ENCODE measurements at places on chromosomes 7 and 10.
A peak's percentile ranks its signal among the peaks of the same experiment; 100 is the strongest.

GRCh38 chr10:47323636-47324296 lies 1.5 kb downstream of the GDF2 start:
- DNase-seq, result no peak

DNA sequence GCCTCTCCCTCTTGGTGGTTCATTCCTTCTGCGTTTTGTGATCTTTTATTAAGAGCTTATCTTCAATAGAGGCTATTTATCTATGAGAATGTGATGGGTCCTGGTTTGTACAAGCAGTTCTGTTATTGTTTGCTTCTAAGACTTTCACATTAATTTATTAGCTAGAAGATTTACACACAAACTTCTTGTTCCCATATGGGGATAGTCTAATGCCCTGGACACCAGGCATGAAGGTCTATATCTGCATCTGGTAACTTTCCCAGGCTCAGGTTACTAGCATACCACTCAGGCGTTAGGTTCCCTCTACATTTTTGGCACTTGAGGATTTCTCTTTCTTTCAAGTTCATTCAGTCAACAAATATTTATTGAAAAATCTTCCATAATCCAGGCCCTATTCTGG lies 7.7 kb downstream of the XPNPEP1 start:
- DNase-seq, result no peak

- peak; percentile 21 for DNase-seq
Observed at GRCh38 chr7:115332691-115333090, 410.8 kb downstream of the MDFIC start.

GRCh38 chr10:14659626-14660196 lies 115.0 kb downstream of the FAM107B start:
- DNase-seq, result no peak

DNA sequence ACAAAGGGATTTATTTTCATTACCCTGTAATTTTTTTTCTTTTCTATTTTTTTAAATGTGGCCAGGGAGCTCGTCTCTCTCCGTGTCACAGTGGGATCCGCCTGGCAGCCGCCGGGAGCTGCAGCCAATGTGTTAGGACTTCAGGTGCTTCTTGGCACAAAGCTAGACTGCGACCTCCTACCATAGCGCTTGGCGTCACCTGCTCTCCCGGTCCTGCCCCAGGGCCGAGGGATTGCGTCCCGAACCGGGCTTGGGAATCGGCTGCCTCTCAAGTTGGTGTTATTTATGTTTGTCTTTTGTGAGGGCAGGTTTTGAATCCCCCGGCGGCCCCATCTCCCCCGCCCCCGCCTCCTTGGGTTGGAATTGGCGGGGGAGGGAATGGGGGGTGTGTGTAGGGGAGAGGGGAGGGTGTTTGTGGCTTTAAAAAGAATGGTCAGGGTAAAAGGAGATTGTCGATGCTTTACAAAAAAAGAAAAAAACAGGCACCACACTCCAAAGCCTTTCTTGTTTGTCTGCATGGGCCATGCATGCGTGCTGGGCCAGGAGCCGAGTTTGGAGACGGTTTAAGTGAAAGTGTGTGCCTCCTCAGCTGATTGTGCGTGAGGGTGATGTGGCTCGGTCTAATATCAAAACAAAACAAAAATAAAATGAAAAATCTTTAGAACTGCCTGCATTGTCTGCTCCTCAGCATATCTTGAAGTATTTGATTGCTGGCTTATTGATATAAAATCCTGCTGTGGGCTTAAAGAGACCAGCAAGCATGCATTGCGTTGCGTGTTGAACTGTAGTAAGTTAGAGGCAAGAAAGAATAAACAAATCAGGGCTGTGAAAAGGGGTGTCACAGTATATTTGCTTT lies 1.2 kb downstream of the PPP1R9A start:
- peak; percentile 4 for DNase-seq

DNA sequence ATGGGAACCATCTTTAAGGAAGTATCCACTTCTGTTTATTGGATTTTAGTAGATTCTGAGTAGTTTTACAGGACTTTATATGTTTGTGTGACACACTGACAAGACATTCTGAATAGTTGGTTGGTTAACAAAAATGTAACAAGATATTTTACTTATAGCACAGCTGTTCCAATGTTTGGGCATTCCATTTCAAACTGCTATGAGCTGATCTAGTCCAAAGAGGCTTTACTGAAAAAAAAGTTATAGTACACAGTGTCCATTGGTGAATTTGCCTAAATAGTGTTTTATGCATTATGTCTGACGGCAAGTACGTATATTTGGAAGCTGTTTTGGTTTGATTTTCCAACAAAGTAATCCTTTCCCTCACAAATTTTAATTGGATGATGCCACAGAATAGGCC lies 99.1 kb downstream of the SAMD9 start:
- DNase-seq, result peak; percentile 59

DNA sequence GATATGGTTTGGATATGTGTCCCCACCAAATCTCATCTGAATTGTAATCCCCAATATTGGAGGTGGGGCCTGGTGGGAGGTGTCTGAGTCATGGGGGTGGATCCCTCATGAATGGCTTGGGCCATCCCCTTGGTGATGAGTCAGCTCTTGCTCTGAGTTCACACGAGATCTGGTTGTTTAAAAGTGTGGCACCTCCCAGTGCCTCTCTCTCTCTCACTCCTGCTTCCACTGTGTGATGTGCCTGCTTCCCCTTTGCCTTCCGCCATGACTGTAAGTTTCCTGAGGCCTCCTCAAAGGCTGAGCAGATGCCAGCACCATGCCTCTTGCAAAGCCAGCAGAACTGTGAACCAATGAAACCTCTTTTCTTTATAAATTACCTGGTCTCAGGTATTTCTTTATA lies 4.8 kb upstream of the GCK start:
- DNase-seq, result no peak

DNA sequence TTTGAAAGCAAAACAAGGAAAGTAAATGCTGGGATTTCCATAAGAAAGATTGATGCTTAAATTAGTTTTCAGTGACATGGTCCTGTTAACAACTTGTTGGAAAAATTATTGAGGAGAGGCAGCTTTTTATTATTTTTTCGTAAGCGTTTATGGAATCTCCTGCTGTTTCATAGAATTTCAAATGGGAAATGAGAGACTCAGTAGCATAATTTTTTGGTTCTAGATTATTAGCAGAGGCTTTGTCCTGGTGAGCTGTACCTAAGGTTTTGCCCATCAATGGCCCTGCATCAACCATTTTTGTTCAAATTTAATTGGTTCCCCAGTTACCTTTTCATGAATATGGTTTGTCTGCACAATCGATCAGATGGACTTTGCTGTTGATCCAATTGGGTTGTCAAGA lies 205.7 kb downstream of the BMPER start:
- DNase-seq, result no peak

GRCh38 chr7:71705217-71705616 lies 573.3 kb downstream of the GALNT17 start:
- no peak for DNase-seq

- DNase-seq, result no peak
Observed at GRCh38 chr7:1251796-1252539, 19.3 kb downstream of the UNCX start.

DNA sequence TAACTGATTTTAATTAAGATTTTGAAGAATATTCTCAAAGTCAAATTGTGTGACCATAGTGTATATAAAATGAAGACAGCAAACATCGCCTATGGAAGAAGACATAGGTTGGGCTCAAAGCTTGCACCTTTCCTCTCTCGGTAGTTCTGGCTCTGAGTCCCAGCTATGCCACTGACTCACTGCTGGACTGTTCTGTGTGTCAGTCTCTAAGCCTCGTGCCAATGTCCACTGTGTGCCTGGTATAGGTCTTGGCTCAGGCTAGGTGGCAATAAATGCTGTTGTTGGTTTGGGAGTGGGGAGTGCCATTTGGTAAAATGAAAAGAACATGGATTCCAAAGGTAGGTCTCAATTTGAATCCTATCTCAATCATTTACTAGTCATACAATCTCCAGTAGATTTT lies 137.5 kb upstream of the RHEB start:
- no peak for DNase-seq

DNA sequence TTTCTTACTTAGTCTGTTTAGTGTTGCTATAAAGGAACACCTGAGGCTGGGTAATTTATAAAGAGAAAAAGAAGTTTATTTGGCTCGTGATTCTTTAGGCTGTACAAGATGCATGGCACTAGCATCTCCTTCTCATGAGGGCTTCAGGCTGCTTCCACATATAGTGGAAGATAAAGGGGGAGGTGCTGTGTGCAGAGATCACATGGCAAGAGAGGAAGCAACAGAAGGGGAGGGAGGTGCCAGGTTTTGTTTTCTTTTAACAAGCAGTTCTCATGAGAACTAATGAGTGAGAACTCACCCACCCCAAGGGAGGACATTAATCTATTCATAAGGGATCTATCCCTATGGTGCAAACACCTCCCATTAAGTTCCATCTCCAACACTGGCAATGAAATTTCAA lies 17.3 kb downstream of the CYP2E1 start:
- no peak for DNase-seq

DNA sequence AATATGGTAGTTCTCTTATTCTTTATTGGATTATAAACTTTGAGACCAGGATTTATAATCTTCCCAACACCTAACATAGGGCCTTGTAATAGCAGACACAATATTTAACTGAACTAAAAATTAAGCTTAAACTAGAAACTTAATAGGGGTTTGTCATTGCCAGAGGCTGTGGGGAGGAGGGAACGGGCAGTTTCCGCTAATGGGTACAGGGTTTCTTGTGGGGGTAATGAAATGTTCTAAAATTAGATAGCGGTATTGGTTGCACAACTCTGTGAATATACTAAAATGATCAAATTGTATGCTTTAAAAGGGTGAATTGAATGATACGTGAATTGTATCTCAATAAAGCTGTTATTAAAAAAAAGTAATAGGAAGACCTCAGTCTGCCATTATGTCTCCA lies 45.4 kb downstream of the NT5C2 start:
- DNase-seq, result no peak

DNA sequence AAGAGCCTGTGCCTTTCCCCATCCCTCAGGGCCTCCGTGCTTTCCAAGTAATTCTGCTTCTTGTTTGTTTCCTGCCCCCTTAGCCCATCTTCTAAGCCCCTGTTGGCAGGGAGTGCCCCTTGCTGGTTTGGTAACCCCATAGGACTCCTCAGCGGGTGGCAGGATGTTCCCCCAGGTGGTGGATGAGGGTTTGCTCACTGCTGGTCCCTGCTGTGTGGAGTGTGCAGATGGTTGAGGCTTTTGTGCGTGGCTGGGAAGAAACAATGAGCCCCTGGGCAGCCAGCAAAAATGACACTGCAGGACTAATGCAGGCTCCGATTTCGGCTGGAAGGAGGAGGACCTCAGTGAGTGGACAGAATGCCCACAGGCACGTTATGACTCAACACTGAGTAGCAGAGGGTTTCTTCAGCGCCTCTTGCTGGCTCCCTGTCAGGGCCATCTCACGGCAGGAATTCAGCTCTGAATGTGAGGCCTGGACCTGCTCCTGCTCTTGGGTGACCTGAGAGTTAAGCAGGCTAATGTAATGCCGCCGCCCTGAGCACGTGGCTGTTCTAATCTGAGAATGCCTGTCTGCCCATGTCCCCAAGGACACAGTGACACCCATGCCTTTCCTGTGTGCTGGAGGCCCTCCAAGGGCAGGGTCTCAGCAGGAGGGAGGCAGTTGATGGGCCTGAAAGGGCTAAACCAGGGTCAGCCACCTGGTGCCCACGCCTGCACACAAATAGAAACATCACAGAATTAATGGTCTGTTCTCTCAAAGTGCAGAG lies 16.6 kb downstream of the BAG3 start:
- DNase-seq, result peak; percentile 98

DNA sequence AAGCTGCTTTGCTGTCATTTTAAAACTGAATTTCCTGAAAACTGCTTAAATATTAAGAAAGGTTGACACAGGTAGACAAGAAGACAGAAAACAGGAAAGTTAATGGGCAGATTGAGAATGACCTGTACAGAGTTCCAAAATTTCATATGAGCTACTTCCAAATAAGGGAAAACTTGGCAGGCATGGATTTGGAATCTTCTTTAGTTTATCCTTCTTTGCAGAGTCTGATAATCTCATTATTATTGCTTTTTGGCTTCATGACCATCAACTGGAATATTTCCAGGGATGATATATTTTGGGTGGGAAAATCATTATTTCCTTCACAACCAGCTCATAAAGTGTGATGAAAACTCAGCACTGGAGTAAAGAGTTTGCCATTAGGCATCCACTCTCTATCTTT lies 346.5 kb upstream of the NPVF start:
- no peak for DNase-seq

DNA sequence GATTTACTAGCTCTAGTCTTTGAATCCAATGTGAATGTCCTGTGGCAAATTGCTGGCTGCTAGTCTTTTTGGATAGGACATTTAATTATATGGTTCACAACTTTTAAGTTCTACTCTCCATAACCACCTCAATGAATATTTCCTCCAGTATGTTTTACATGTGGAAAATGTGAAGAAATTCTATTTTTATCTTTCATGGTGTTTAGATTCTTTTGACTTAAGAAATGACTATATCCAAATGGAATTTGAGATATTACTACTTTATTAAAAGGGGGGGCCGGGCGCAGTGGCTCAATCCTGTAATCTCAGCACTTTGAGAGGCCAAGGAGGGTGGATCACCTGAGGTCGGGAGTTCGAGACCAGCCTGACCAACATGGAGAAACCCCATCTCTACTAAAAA lies 202.0 kb downstream of the ARL4A start:
- peak; percentile 26 for DNase-seq

GRCh38 chr7:154684666-154685563 lies 318.0 kb downstream of the PAXIP1 start:
- no peak for DNase-seq

- DNase-seq, result no peak
Observed at GRCh38 chr10:86256690-86257315, 109.8 kb downstream of the GRID1 start.

DNA sequence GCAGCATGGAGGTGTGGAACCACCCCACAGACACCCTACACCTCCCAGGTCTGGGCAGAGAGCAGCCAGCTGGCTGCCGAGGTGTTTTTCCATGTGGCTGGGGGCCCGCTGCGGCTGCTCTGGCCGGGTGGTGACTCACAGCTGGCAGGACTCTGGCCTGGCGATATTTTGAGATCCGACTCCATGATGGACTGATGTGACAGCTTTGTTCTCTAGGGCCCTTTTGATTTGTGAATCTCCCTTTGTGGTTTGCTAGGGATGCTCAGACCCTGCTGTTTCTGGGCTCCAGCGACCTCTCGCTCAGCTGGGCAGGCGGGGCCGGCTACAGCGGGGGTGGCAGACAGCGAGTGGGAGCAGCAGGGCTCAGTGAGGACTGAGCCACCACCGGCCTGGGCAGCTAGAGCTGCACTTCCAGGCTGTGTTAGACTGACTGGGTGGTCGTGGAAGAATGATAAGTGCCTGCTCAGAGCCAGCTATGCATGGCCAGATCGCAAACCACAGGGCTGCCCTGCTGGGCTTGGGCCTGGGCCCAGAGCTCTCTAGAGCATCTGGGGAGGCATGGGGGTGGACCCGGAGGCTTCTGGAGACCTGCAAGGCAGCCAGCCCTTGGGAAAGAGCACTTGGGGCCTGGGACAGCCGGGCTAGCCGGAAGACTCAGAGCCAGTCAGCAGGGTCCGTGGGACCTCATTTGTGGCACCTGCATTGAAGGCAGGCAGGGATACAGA lies 46.2 kb upstream of the GDF10 start:
- no peak for DNase-seq

GRCh38 chr10:62199584-62199983 lies 69.1 kb downstream of the RTKN2 start:
- DNase-seq, result no peak

- no peak for DNase-seq
Observed at GRCh38 chr7:147796581-147796980, 794.0 kb upstream of the C7orf33 start.

Measured in AG10803 (cell line).